ENCODE measurements at places on chromosomes 3 and 15. TPM values are rescaled to one million over a fixed set of nuclear protein-coding genes. Genes with fewer than 3 reads are reported as not detected.

Gene GRAMD1C
- 34.7 TPM for polyA plus RNA-seq

Gene ALDH1L1
- 44.0 TPM for polyA plus RNA-seq

Gene IGSF11
- 5.8 TPM for polyA plus RNA-seq

Gene SHF
- 15.6 TPM for polyA plus RNA-seq

Gene CATSPER2
- 11.9 TPM for polyA plus RNA-seq

Gene OCA2
- polyA plus RNA-seq = 9.0 TPM

Gene HAUS2
- 27.2 TPM for polyA plus RNA-seq

Gene LRRC3B
- 1.8 TPM for polyA plus RNA-seq

Gene DLEC1
- polyA plus RNA-seq = 2.0 TPM

Gene MOBP
- 0.22 TPM for polyA plus RNA-seq

Gene ALCAM
- polyA plus RNA-seq = 128 TPM

Gene GOLGA6L7
- polyA plus RNA-seq = 1.1 TPM

Gene KLHL40
- polyA plus RNA-seq = not detected

Gene SYNPR
- polyA plus RNA-seq = not detected

Gene PPM1L
- 10.4 TPM for polyA plus RNA-seq

Gene UNC13C
- 11.3 TPM for polyA plus RNA-seq

Gene LRRC15
- polyA plus RNA-seq = not detected

Gene GRM7
- 3.3 TPM for polyA plus RNA-seq

Gene GREM1
- 0.52 TPM for polyA plus RNA-seq

Gene EPHA6
- polyA plus RNA-seq = 1.2 TPM

Gene MAGI1
- polyA plus RNA-seq = 32.7 TPM

Gene KLF13
- polyA plus RNA-seq = 70.1 TPM

Gene SENP8
- polyA plus RNA-seq = 6.8 TPM

Gene FRMD5
- polyA plus RNA-seq = 1.8 TPM

Gene SERINC4
- not detected for polyA plus RNA-seq

Gene XIRP1
- polyA plus RNA-seq = 0.25 TPM

Gene LIPC
- polyA plus RNA-seq = 15.6 TPM

Gene NR2E3
- 1.0 TPM for polyA plus RNA-seq

Gene SEC62
- 199 TPM for polyA plus RNA-seq

Gene PLA2G4E
- not detected for polyA plus RNA-seq

Gene CRBN
- 85.1 TPM for polyA plus RNA-seq

Gene LRRN1
- 23.4 TPM for polyA plus RNA-seq

Gene SLC22A13
- polyA plus RNA-seq = 4.4 TPM

Gene TGFBR2
- polyA plus RNA-seq = 93.2 TPM

Gene TTC21A
- polyA plus RNA-seq = 16.2 TPM

Gene TNNC1
- 6.2 TPM for polyA plus RNA-seq

Gene POTEB3
- not detected for polyA plus RNA-seq

Gene WDR72
- polyA plus RNA-seq = 82.4 TPM

Gene ZCWPW2
- polyA plus RNA-seq = 2.8 TPM

Gene TMEM115
- polyA plus RNA-seq = 28.6 TPM

Gene FILIP1L
- polyA plus RNA-seq = 16.3 TPM

Gene NRG4
- polyA plus RNA-seq = 10.2 TPM

Gene CACNA2D3
- polyA plus RNA-seq = 1.6 TPM

Gene CLDN18
- polyA plus RNA-seq = 2.7 TPM

Gene ISL2
- not detected for polyA plus RNA-seq

Gene HSPBAP1
- 18.7 TPM for polyA plus RNA-seq

Gene FBXO40
- polyA plus RNA-seq = 0.02 TPM

Gene ZNF660
- 15.9 TPM for polyA plus RNA-seq

Gene RTP1
- polyA plus RNA-seq = not detected

Gene CTXND1
- polyA plus RNA-seq = 11.0 TPM

Gene AMOTL2
- polyA plus RNA-seq = 75.0 TPM

Gene CHCHD4
- polyA plus RNA-seq = 16.7 TPM

Gene TTLL13
- polyA plus RNA-seq = 0.45 TPM
